Stimulated activated CD8-positive, alpha-beta memory T cell treated with anti-CD3 and anti-CD28 coated beads, Interleukin-4, amount 100 ng/mL, for 24 hours (primary cell): ENCODE measurements at places on chromosomes 3 and 15.

DNA sequence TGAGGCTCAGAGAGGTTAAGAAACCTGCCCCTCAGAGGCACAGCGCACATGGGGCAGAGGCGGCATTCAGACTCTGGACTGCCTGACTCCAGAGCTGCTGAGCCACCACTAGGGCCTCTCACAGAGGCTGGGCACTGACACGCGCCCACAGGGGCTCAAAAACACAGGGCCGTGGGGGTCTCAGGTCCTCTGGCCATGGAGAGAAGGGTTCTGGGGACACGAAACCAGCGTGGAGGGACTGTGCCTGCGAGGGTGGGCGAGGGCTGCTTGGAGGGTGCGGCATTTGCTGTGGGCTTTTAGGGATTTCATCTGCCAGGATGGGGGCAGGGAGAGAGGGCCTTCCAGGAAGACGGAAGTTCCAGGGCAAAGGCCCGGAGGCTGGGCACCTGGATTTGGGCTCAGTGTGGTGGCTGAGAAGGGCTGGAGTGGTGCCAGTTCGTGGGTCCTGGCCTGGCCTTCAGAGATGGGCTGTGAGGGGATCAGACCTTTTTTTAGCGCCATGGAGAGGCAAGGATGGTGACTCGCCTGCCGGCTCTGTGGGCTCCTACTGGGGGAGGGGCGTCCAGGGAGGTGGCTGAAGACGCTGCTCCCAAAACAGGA is 69.6 kb downstream of the EFCAB12 start:
- DNase-seq, result no peak

GRCh38 chr15:99762288-99762687 is 29.1 kb upstream of the LYSMD4 start:
- DNase-seq, result no peak

- DNase-seq, result no peak
These were observed 106.5 kb downstream of the MYO9A start for GRCh38 chr15:72011302-72011942.

DNA sequence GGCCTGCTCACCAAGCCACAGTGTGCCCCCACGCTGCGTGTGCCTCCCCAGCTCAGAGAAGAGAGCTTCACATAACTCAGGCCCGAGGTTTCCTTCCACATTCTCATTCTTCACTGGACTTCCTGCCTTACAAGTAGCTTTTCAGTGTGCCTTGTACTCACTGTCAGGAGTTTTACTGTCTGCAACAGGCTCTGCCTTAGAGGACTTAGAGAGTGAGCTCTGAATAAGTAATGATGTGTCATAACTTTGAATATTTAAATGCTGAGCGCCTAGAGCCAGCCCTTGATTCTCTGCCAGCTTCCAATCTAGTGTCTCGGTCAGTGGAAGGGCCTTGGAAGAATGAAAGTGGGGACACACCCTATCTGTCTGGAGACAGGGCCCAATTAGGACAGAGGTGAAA is 41.8 kb downstream of the ITGB5 start:
- DNase-seq, result no peak

DNA sequence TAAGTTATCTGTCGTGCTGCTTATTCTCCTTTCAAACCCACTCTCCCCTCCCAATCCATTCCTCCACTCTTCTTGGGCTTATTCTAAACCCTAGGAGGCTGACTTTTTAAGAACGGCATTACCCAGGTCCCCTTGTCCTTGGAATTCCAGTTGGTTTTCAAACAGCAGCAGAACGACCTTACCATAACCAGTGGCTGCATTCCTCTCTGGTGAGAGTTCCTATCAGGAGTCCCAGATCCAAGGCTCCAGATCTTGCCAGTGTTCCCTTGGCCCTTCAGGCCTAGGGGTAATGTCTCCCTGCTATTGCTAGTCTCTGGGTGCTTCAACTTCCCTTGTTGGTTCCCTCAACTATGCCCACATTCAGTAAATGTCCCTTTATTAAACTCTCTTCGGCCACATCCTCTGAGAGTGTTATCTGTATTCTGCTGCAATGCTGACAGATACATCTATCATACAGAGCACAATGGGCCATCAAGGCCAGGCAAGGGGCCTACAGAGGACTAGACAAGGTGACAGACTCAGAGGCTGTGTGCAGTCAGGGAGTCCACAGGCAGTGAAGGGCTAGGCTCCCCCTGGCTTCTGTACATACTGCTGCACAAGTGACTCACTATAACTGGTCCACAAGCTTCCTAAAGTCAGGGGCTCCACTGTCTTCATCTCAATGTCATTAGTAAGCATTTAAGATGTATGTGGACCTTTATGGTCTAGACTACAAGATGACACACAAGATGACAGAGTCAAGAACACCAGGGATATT is 10.1 kb downstream of the LYSMD2 start:
- DNase-seq, result no peak
